ENCODE measurements at places on chromosomes 5 and 9.

DNA sequence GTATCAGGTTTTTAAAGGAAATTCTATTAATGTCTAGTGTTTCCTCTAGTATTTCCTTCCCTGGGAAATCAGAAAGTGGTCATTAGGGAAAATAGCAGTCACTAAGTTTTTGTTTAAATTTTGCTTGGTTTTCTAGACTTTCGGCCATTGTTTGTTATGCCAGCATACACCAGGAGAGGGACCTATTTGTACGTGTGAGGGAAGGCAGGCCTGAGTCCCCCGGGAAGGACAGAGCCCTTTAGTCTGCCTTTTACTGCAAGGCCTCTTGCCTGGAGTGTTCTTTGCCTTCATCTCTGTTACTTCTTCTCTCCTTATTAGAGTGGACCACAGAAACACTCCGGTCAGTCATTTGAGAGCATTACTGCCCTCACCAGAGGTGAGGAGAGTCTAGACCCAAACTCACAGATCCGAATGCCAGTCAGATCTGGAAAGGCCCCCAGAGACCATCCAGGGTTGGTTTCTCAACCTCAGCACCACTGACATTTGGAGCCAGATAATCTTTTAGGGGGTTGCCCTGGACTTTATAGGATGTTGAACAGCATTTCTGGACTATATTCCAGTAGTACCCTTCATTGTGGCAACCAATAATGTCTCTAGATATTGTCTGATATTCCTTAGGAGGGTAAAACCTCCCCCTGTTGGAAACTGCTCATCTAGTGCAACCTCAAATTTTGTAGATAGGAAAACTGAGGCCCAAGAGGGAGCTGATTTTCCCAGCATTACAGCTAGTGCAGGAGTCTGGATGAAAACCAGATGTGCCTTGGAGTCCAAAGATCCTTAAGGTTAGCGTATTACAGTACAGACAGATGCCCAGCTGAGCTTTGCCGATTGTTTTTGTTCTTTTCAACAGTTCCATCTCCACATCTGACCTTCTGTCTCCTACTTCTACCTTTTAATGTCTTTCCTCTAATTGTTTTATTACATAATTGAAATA lies 93.0 kb upstream of the NIPAL4 start:
- DNase-seq: no peak

DNA sequence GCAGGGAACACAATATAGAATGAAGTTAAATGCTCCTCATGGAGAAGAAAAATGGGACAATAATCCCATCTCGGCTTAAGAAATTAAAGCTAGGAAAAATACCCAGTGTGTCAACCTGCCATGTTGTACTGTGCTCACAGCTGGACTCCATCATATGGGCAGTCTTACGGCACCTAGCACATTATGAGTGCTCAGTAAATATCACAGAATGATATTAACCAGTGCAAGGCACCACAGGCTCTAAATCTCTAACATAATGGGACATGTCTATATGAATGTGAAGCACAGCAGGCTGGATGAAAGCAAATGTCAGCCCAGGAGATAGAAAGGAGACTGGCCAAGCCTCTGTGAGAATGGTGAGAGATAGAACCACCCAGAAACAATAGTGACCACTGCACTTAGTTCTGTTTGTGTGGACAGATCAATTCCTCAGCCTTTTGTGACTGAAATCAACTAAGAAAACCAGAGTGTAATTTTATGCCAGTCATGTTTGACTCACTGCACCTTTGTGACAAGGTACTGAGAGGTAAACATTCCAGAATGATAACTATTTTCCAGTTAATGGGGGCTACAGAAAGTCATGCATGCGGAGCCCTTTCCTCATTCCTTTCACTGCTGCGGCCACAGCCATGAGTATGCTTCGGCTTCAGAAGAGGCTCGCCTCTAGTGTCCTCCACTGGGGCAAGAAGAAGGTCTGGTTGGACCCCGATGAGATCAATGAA lies 140.4 kb upstream of the CDH6 start:
- no peak for DNase-seq

GRCh38 chr5:142958944-142959682 lies 188.9 kb downstream of the ARHGAP26 start:
- DNase-seq: no peak

DNA sequence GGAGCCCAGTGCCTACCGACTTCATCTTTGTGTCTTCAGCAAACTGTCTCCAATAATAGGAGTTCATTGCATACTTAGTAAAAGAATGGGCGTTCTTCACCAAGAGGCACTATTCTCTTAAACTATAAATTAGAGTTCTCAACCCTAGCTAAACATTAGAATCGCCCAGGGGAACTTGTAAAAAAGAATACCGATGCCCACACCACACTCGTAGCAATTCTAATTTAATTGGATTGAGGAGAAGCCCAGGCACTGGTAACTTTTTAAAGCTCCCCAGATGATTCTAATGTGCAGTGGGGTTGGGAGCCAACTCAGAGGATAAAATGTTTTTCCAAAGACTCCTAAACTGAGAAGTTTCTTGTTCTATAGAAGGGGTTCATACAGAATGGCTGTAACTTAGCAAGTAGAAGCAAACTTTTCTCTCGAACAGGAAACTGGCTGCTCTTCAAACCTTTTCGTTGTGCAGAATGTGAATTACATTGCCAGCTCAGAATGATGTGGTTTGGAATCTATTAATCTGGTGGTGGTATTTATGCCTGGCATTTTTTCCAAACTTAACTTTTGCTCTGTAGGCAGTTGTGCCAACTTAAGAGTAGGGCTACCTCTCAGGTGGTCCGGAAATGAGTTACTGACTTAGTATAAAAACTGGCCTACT lies 26.4 kb upstream of the NFIB start:
- DNase-seq: no peak

Measured in CD4-positive, alpha-beta T cell treated with Interleukin-4 for 4 hours (primary cell).